ENCODE measurements at places on chromosomes 4 and X.
A peak's percentile ranks its signal among the peaks of the same experiment; 100 is the strongest.

DNA sequence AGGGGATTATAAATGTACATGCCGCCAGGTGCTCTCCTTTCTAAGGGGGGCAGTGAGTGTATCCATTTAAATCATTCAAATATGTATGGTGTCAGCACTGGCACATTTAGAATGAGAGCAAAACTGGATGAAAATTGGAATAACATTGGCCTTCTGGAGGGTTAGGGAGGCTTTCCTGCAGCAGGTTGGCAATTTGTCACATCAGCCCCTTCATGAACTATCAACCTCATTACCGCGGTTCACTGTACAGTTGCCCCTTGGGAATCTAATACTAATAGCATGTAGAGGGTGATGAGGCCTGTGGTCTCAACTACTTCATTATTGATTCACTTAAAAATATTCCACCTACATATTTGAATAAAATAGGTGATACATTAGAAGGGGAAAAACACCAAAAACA, 117.9 kb downstream of the PDHA2 start:
- no peak for DNase-seq

DNA sequence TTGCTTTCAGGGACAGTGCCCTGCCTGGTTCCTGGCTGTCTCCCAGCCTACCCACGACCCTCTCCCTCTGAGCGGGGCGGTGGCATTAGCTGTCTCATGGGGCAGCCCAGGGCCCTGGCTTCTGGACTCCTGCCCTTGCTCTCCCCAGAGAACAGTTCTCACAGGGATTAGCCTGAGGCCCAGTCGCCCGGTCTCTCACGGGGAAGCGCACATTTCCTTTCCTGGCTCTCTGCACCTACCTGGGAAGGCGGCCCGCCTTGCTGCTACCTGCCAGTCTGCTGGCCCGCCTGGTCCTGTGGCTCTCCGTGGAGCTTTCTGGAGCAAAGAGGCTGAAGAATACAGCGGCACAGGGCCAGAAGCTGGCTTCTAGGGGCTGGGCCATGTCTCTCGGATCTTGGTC, 128.4 kb downstream of the FHDC1 start:
- no peak for DNase-seq

- DNase-seq, result no peak
These were observed 34.3 kb upstream of the NLGN4X start for GRCh38 chrX:6262959-6263358.

DNA sequence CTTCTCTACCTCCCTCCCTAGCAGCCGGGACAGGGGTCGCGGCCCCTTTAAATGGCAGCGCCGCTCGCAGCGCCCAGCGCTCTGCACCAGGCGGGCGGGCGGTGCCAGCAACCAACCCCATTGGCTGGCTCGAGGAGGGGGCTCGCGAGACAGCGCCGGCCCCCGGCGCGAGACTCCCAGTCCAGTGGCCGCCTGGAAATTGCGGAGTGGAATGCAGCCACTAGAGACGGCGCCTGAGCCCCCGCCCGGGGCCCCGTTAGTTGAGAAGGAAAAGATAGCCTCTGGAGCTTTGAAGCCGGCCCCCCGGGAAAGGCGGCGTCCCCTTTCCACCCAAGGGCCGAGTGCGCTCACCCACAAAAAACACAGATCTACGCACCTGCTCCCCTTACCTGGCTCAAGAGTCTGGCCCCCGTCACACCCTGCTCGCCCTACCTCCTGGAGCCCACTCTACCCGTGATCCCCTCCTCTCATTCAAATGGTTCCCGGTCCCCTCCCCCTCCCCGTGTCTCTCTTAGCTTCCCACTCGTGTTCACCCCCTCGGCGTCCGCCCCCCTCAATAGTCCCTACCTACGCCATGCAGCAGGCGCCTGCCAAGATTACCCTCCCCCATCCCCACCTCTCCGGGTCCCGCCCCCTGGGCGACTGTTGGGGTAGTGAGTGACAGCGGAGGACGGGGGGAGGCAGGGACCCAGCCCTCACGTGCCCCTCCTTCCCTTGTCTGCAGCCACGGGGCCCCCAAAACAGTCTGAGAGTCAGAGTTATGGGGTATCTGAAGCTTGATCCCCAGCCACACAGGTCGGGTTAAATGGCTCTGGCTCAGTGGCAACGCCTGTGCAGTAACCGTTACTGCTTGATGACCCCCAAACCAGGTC, at the start of gene ZMYM3:
ZMYM3 (minus strand) TSS at position 49 of the 872 bp plus-strand sequence. CDS start 885 bp downstream, outside the sequence.
- DNase-seq, result peak; percentile 61

GRCh38 chrX:132292793-132293192, 73.5 kb upstream of the RAP2C start:
- no peak for DNase-seq

GRCh38 chr4:168501407-168501806, 4.6 kb downstream of the PALLD start:
- no peak for DNase-seq

- DNase-seq, result no peak
These were observed 479.3 kb upstream of the PCDH10 start for GRCh38 chr4:132669786-132670185.

- DNase-seq, result no peak
These were observed 186.3 kb downstream of the SLC7A11 start for GRCh38 chr4:138055890-138056289.

- DNase-seq, result no peak
These were observed 112.0 kb upstream of the TBL1X start for GRCh38 chrX:9352694-9353411.

All from T1000 (cell line).